ENCODE measurements at places on chromosomes 4 and X.

DNA sequence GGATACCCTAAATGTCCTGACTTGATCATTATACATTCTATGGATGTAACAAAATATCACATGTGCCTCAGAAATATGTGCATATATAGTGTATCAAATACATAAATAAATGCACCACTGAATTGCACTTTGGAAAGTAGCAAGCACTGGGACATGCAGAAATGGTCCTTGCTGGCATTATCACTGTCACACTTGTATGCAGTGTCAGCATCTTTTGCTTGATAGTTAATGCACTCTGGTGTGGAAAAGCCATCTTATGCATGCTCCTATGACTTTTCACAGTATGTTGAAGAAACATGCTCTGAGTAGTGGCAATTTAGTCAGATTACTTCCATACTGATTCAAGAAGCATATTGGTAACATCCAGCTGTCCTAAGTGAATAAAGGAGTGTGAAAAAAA, 27.5 kb upstream of the REPS2 start:
- 0 out of 2 replicates have a peak, but pooled peaks cover 7% of the 10 kb centered on the region for H3K4me1 ChIP-seq
- H3K4me3 ChIP-seq, result no peak overlapping the region
- no peak overlapping the region for H3K27ac ChIP-seq
- no peaks in the 10 kb centered on the region for H3K27me3 ChIP-seq
- no peaks in the 10 kb centered on the region for H3K36me3 ChIP-seq

DNA sequence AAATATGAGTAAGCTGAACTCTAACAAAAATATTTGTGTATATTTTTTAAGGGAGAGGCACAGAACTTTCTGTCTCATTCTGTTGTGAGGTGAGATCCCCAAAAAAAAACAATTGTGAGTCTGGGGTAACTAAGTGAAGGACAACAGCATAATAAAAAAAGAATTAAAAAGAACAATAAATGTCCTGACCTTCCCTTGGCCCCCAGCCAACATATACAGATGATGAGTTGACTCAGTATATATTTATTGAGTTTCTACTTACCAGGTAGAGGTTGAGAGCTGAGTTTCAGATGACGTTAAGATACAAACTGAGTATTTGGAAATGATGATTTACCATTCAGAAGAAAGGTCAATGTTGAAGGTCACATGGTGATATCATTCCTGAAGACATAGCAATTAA, 239.5 kb downstream of the KCNIP4 start:
- no peaks in the 10 kb centered on the region for H3K27me3 ChIP-seq
- no peaks in the 10 kb centered on the region for H3K4me1 ChIP-seq
- H3K27ac ChIP-seq, result no peak overlapping the region
- no peak for DNase-seq
- no peak overlapping the region for H3K4me3 ChIP-seq

- no peaks in the 10 kb centered on the region for H3K36me3 ChIP-seq
- H3K27me3 ChIP-seq, result no peaks in the 10 kb centered on the region
- H3K4me3 ChIP-seq, result no peak overlapping the region
- H3K27ac ChIP-seq, result no peak overlapping the region
- H3K4me1 ChIP-seq, result no peaks in the 10 kb centered on the region
Observed at GRCh38 chrX:148613636-148614035, 113.2 kb downstream of the AFF2 start.

DNA sequence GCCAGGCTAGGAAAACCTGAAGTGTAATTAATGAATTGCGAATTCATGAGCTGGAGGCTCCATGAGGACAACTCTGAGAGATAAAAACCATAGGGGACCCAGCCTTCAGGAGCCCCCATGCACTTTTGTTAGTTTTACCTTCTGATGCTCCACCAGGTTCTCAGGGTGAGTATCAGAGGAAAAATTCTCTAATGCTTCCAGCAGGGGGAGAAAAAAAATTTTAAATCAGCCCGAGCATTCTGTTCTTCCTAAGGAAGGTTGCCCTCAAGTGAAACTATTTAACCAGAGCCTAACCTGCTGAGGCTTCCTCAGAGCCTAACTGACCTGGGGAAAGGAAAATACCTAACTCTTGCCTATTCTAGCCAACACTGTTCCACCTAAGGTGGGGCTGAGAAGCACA, 552.6 kb downstream of the PPARGC1A start:
- no peak overlapping the region for H3K4me3 ChIP-seq
- H3K27ac ChIP-seq, result no peak overlapping the region
- H3K4me1 ChIP-seq, result peaks cover 52% of the 10 kb centered on the region
- peak; percentile 42 for DNase-seq
- H3K27me3 ChIP-seq, result no peaks in the 10 kb centered on the region

- H3K4me3 ChIP-seq, result no peak overlapping the region
- H3K27me3 ChIP-seq, result no peaks in the 10 kb centered on the region
- H3K27ac ChIP-seq, result no peak overlapping the region
- no peaks in the 10 kb centered on the region for H3K36me3 ChIP-seq
Observed at GRCh38 chr4:1447676-1448588, 41.7 kb upstream of the NKX1-1 start.

GRCh38 chr4:184826691-184827270, 1.0 kb upstream of the ACSL1 start:
- no peaks in the 10 kb centered on the region for H3K36me3 ChIP-seq
- H3K4me3 ChIP-seq, result peak overlapping the region; percentile 79
- H3K4me1 ChIP-seq, result 0 out of 2 replicates have a peak, but pooled peaks cover 3% of the 10 kb centered on the region
- H3K27ac ChIP-seq, result no peak overlapping the region
- peaks cover 35% of the 10 kb centered on the region for H3K27me3 ChIP-seq
- no peak for DNase-seq
